Bladder microvascular endothelial cell (primary cell): ENCODE measurements at places on chromosomes 12 and 14. TPM values are rescaled to one million over a fixed set of nuclear protein-coding genes. Genes with fewer than 3 reads are reported as not detected.

Gene CSRP2
- total RNA-seq, result 12.3 and 21.1 TPM in 2 replicates

Gene PLXNC1
- total RNA-seq, result 0.16 and 0.31 TPM in 2 replicates

Gene OR11H6
- total RNA-seq, result not detected in 2 replicates

Gene EIF4B
- total RNA-seq, result 880 and 1,059 TPM in 2 replicates

Gene DNAJC22
- total RNA-seq, result 0.16 and 0.94 TPM in 2 replicates

Gene RTL1
- not detected in 2 replicates for total RNA-seq

Gene LPAR5
- not detected in 2 replicates for total RNA-seq

Gene PRB2
- total RNA-seq, result not detected in 2 replicates

Gene DLGAP5
- total RNA-seq, result 19.0 and 39.0 TPM in 2 replicates

Gene LTBP2
- total RNA-seq, result 114 and 133 TPM in 2 replicates

Gene IL31
- total RNA-seq, result not detected in 2 replicates

Gene FLVCR2
- total RNA-seq, result 1.6 and 1.9 TPM in 2 replicates

Gene FAM222A
- under 0.01 and 0.25 TPM in 2 replicates for total RNA-seq

Gene TMEM30B
- total RNA-seq, result under 0.01 and 0.19 TPM in 2 replicates

Gene TAS2R20
- total RNA-seq, result 1.6 and 8.5 TPM in 2 replicates

Gene PLEK2
- total RNA-seq, result 1.1 and 4.7 TPM in 2 replicates

Gene KRT73
- not detected in 2 replicates for total RNA-seq

Gene MEG3
- 3.1 and 10.6 TPM in 2 replicates for total RNA-seq

Gene NTS
- total RNA-seq, result under 0.01 TPM in 1 of 2 replicates, not detected in the other

Gene AACS
- 23.3 and 23.6 TPM in 2 replicates for total RNA-seq

Gene ABCC9
- total RNA-seq, result under 0.01 and 0.13 TPM in 2 replicates

Gene ADAMTS20
- total RNA-seq, result not detected in 2 replicates

Gene DPY19L2
- 0.16 and 3.2 TPM in 2 replicates for total RNA-seq

Gene SRP54
- 49.5 and 88.8 TPM in 2 replicates for total RNA-seq

Gene CACNA1C
- total RNA-seq, result under 0.01 TPM in 2 replicates

Gene ENDOU
- under 0.01 and 0.13 TPM in 2 replicates for total RNA-seq

Gene TMCC3
- total RNA-seq, result 8.5 and 21.7 TPM in 2 replicates

Gene PELI2
- total RNA-seq, result 2.8 and 12.1 TPM in 2 replicates

Gene RFLNA
- total RNA-seq, result 0.13 and 0.49 TPM in 2 replicates

Gene AKAP6
- total RNA-seq, result 0.13 and 0.32 TPM in 2 replicates

Gene PTPN21
- total RNA-seq, result 3.4 and 13.5 TPM in 2 replicates

Gene SEC23A
- total RNA-seq, result 177 and 229 TPM in 2 replicates

Gene TAS2R19
- 2.1 and 15.5 TPM in 2 replicates for total RNA-seq

Gene SYT1
- 3.6 and 28.8 TPM in 2 replicates for total RNA-seq

Gene ANG
- total RNA-seq, result 2.6 and 3.7 TPM in 2 replicates

Gene IL26
- not detected in 2 replicates for total RNA-seq

Gene KIF21A
- 3.2 and 26.4 TPM in 2 replicates for total RNA-seq

Gene MBD6
- 9.9 and 20.2 TPM in 2 replicates for total RNA-seq

Gene ACTN1
- total RNA-seq, result 165 and 533 TPM in 2 replicates

Gene PRDM4
- total RNA-seq, result 12.3 and 23.8 TPM in 2 replicates

Gene ASPG
- not detected in 2 replicates for total RNA-seq

Gene FGD4
- total RNA-seq, result 36.9 and 42.9 TPM in 2 replicates

Gene CFAP54
- total RNA-seq, result 6.6 and 31.5 TPM in 2 replicates

Gene RNF212B
- total RNA-seq, result not detected in 2 replicates

Gene DHRS2
- total RNA-seq, result 0.13 and 0.16 TPM in 2 replicates

Gene KRT75
- total RNA-seq, result not detected in 2 replicates

Gene ACVRL1
- total RNA-seq, result 413 and 443 TPM in 2 replicates
